ENCODE measurements at places on chromosomes 16 and 17. TPM values are rescaled to one million over a fixed set of nuclear protein-coding genes. Genes with fewer than 3 reads are reported as not detected.

GRCh38 chr17:34228781-34229180 lies 26.3 kb upstream of the CCL2 start:
- DNase-seq, result no peak

- DNase-seq, result peak; percentile 79
These were observed 878 bp downstream of the HEXIM1 start for GRCh38 chr17:45149037-45149668.

GRCh38 chr17:76345377-76345974 lies 8.2 kb downstream of the PRPSAP1 start:
- DNase-seq, result no peak

DNA sequence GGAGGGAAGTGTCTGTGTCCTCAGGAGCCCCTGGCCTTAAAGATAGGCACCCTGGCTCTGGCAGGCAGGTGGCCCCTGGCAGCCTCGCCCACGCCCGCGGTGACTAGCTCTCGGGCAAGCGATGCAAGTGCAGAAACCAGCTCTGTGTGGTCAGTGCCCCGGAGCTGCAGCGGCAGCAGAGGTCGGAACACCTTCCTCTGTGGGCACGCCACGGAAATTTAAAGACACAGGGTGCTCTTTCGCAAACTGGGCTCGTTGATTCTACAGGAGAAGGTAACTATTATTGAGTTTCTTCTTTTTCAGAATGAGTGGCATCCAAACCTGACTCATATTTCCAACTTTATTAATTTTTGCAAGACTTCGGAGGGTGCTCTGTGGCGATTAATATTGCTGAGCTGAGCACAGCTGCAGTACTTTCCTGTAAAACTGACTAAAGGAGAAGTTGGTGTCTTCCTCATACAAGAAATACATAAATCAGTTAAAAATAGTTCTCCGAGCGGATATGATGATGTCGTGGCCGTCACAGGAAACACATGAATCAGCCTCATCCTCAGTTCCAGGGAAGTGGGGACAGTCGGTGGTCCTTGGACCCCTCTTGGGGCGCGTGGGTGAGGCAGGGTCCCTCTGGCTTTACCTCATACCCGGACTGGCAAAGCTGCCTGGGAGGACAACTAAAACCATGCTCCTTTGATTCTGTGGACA lies 120.2 kb downstream of the METRNL start:
- DNase-seq, result peak; percentile 62

GRCh38 chr16:58474296-58474695 lies 25.6 kb upstream of the NDRG4 start:
- DNase-seq, result no peak

DNA sequence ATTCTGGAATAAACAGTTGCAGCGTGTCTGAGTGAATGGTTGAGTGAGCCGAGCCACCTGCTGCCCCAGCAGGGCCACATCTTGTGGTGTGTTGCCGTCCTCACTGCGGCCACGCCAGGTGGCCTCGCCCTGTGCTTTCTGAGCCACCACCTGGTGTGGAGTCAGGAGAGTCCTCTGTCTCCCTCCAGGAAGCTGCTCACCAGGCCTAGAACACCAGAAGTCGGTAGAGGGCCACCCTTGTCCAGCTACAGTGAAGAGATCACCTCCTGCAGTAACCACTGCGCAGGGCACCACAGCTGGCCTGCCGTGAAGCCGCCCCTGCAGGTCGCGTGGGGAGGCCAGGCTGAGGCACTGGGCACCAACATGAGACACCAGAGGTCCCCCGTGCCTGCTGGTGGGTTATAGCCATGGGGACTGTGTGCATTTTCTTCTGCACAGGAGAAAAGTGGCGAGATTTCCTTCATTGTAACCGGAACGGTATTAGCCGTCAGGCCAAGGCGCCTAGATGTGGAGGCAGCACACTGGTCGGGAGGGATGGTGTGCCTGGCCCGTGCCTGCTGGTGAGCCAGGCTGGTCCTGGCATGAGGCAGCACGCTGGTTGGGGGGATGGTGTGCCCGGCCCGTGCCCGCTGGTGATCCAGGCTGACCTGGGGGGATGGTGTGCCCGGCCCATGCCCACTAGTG lies 28.9 kb upstream of the FOXK2 start:
- no peak for DNase-seq

GRCh38 chr16:5328546-5328945 lies 231.0 kb upstream of the EEF2KMT start:
- no peak for DNase-seq

DNA sequence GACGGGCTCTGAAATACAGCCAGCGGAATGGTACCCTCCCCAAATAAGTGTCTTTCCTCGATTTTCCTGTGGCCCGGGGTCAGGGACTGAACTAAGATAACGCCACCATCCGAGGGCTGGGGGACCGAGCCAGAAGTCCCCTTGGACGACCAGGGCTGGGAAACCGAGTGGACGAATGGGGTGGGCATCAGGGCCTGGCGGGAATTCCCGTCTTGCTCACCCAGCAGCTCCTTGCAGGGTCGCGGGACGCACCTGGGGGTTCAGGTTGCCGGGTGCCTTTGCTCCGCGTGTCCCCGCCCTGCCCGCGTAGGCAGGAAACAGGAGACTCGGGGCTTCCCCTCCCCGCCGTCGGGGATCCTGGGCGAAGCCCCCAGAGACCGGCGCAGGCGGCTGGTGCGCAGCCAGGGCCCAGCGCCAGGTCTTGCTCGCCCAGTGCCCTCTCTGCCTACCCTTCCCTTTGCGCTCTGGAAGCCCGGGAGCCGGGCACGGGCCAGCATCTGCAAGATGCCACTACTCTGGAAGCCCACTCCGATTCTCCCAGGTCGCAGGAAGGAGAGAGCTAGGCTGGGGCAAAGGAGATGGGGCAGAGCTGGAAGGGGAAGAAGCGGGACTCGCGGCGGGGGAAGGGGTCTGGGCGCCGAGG lies 665 bp upstream of the GRIN2C start:
- DNase-seq, result no peak

DNA sequence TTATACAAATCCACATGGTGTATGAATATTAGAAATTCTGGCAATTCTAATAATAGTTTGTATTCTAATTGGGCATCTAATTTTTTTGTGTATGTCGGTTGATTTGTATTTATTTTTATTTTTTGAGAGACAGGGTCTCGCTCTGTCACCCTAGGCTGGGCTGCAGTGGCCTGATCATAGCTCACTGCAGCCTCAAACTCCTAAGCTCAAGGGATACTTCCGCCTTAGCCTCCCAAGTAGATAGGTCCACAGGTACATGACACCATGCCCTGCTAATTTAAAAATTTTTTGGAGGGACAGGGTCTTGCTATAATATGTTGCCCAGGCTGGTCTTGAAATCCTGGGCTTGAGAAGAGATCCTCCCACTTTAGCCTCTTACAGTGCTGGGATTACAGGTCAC lies 104.6 kb downstream of the TRIM37 start:
- DNase-seq, result no peak

DNA sequence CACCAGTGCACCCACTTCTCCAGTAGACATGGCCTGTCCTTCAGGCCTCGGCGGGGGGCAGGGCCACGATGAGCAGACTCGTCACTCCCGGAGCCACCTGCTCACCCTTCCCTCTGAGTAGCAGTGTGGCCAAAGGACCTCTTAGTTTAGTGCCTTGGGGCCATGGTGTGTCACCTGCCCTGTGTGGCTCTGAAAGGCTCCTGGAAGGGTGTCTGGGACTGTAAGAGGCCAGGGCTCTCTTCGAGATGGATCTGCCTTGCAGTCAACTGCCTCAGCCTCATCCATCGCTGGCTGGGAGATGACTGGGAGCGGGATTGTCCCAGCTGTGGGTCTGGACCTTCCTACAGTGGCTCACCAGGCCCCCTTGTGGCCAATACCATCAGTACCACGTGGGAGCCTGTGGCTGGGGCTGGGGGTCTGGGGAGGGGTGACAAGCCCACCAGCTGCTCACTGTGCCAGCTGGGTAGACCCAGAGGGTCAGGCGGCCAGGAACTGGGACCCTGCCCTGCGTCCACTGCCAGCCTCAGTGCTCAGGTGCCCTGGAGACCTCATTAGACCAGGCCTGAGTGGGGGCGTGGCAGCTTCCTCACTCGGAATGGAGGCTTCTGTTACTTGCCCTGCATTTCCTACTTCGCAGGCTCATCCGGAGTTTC lies 133.4 kb downstream of the OR1D5 start:
- DNase-seq, result no peak

GRCh38 chr17:76558198-76559095 lies 18.6 kb downstream of the PRCD start:
- DNase-seq, result no peak

DNA sequence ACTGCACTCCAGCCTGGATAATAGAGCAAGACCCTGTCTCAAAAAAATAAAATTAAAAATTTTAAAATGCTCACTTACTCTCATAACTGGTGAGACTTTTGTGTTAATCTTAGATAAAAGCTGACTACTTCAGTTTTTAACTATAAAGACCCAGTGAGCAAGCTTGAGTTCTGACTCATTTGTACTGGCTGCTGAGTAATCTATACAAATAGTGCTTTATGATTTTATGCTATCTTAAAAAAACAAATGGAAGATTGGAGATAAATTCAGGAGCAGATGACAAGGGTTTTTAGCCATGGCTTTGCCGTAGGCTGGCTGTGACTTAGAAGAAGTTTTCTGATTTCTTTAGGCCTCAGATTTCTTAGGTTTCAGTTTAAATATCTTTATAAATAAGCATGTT lies 30.5 kb downstream of the SNTB2 start:
- no peak for DNase-seq

- DNase-seq, result no peak
These were observed 74.6 kb downstream of the SPAG9 start for GRCh38 chr17:51046046-51046445.

GRCh38 chr16:86669937-86670749 lies 91.8 kb downstream of the FOXL1 start:
- DNase-seq, result peak; percentile 81

GRCh38 chr17:32487473-32488176 lies 832 bp downstream of the CDK5R1 start:
- no peak for DNase-seq

TPSG1 gene
- total RNA-seq, result not detected

CES3 gene
- total RNA-seq, result 1.3 TPM
